ENCODE measurements at places on chromosomes 5 and 9.

- DNase-seq: no peak
These were observed 214.7 kb downstream of the FBXL17 start for GRCh38 chr5:108167174-108167573.

DNA sequence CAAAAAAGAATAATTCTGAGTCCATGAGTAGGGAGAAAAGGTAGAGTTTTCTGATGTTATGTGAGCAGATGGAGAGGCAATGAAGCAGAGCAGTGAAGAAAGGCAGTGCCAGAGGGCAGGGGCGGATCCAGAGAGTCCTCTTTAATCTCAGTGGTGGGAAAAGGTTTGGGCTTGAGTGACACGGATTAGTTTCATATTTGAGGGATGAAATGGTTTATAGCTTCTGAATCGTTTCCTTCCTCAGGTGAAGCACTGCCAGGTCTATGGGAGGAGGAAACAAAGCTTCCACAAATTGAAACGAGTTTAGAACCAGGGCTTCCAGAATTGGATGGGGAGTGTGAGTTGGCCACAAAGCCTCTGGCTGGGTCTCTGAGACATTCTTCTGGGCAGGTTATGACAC lies 517.0 kb upstream of the PAPPA start:
- no peak for DNase-seq

GRCh38 chr5:133670336-133670735 lies 58.0 kb upstream of the FSTL4 start:
- DNase-seq: no peak

- no peak for DNase-seq
These were observed 215.1 kb upstream of the PAPPA start for GRCh38 chr9:115938479-115938878.

DNA sequence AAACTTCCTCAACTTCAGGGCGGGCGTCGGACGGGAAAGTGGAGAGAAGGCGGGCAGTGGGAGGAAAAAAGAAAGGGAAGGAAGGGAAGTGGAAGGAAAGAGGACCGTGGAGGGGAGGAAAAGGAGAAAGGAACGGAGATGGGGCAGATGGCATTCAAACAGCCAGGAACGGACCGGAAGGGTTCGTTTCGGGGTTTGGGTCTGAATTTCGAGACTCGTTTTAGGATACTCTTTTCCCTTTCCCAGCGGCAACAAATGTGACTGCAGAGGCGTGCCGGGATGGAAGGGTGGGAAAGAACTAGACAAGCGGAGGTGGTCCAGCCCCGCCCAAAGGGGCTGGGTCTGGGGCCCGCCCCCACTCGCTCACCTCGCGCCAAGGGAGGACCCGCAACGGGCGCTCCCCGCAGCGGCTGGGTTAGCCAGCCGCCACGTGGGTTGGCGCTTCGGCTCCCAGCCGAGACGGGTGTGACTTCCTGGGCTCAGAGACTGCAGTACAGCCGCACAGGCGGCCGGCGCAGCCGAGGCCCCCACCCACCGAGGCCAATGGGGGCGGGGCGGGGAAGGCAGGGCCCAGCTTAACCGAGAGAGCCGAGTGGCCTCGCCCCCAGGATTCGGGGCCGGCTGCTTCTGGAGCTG lies 2.7 kb downstream of the VCAN start:
- no peak for DNase-seq

DNA sequence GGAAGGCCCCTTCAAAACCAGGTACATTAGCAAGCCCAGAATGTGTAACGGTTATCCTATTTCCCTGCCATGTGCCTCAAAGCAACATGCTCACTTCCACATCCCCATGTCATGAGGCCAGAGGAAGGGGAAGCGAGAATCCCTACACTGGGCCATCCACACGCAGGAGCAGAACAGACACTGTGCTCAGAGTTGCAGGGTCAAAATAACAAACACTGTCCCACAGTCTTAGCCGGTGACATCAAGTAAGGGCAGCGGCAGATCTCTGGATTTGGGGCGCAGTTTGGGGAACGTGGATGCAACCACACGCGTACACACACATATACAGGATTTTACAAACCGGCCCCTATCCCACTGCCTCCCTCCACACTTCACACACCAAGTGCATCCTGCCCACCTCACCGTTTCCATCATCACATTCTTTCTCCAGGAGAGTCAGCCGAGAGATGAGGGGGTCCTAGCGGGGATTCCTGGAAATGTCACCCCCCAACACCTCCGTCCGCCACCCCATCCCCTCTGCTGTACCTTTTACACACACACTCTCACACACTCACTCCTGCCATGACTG lies 776 bp downstream of the APBA1 start:
- no peak for DNase-seq

DNA sequence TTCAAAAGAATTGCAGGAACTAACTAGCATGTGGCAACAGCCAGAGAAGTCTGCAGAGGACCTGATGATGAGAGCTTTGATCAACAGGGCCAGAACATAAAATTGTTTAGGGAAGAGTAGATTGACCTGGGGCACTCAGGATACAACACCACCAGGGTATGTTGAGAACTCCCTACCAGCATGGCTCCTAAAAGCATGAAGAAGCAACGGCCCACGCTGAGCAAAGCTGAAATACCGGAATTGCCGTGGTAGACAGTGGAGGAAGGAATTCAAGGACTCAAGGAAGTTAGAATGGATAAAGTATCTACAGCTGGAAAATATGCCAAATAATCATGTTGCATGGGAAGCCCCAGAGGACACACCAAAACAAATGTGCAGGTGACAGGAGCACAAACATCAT lies 31.6 kb downstream of the DROSHA start:
- no peak for DNase-seq

- no peak for DNase-seq
These were observed 84.9 kb upstream of the CCNG1 start for GRCh38 chr5:163352531-163352930.

GRCh38 chr5:151722546-151722945 lies 35.8 kb upstream of the SPARC start:
- DNase-seq: no peak

DNA sequence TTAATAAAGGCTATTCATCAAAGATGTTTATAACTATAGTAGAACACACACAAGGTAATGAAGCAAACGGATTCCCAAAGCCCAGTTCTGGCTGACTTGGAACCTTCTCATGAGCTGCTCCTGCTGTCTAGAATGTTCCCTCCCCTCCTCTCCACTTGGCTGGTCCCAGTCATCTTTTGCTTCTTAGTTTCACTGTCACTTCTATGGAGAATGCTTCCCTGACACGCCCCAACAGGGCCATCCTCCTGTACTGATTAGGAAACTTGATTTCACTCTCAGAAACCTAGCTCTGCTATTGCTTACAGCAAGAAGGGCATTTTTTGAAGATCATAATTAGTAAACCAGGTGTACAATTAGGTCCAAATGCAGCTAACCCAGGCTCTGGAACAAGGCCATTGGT lies 3.2 kb upstream of the RAPGEF1 start:
- no peak for DNase-seq

GRCh38 chr9:21320465-21320864 lies 14.7 kb downstream of the KLHL9 start:
- no peak for DNase-seq

GRCh38 chr5:148981353-148981752 lies 81.5 kb downstream of the SH3TC2 start:
- no peak for DNase-seq
